ENCODE measurements at places on chromosomes 2 and 18. TPM values are rescaled to one million over a fixed set of nuclear protein-coding genes. Genes with fewer than 3 reads are reported as not detected.

- H3K27ac ChIP-seq, result no peak overlapping the region
- no peaks in the 10 kb centered on the region for H3K36me3 ChIP-seq
- H3K4me1 ChIP-seq, result no peaks in the 10 kb centered on the region
- no peak for DNase-seq
- no peak overlapping the region for H3K4me3 ChIP-seq
Measured at GRCh38 chr2:123463886-123464285, 561.2 kb upstream of the CNTNAP5 start.

GRCh38 chr2:197304556-197305011, 6.0 kb downstream of the ANKRD44 start:
- DNase-seq, result no peak
- no peaks in the 10 kb centered on the region for H3K27me3 ChIP-seq

DNA sequence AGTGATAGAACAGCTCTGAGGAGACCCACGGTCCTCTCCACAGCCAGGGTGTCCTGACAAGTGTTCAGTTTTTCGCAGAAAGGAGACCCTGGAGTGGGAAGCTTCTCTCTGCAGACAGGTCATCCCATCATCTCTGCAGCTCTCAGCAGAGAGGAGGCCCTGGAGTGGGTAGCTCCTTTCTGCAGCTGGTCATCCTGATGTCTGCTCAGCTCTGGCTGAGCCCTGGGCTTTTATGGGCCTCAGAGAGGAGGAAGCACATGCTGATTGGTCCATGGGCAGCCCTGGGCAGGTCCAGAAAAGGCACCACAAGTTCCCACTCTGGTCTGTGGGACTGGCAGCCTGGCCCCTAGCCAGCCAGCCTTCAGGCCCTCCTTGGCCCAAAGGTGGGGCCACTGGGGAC, 72.3 kb upstream of the ST3GAL5 start:
- no peak for DNase-seq
- no peaks in the 10 kb centered on the region for H3K27me3 ChIP-seq
- H3K27ac ChIP-seq, result no peak overlapping the region
- no peaks in the 10 kb centered on the region for H3K4me1 ChIP-seq
- H3K36me3 ChIP-seq, result no peaks in the 10 kb centered on the region

GRCh38 chr2:37232131-37232933, 874 bp downstream of the NDUFAF7 start:
- H3K36me3 ChIP-seq, result no peaks in the 10 kb centered on the region
- peaks cover 24% of the 10 kb centered on the region for H3K4me1 ChIP-seq
- peak overlapping the region; percentile 77 for H3K4me3 ChIP-seq
- DNase-seq, result peak; percentile 19

The RESP18 gene
- total RNA-seq, result not detected

GRCh38 chr18:59691996-59692395, 5.2 kb downstream of the CCBE1 start:
- H3K4me1 ChIP-seq, result peaks cover 4% of the 10 kb centered on the region
- no peaks in the 10 kb centered on the region for H3K36me3 ChIP-seq
- no peak overlapping the region for H3K4me3 ChIP-seq

- no peaks in the 10 kb centered on the region for H3K36me3 ChIP-seq
- DNase-seq, result no peak
- no peaks in the 10 kb centered on the region for H3K4me1 ChIP-seq
Measured at GRCh38 chr18:11541179-11541578, 68.2 kb upstream of the SLC35G4 start.

GRCh38 chr2:9950521-9951271, 797 bp upstream of the GRHL1 start:
- H3K4me3 ChIP-seq, result peak overlapping the region; percentile 76
- peak overlapping the region; percentile 67 for H3K27ac ChIP-seq
- peak; percentile 50 for DNase-seq

The GKN2 gene
- total RNA-seq, result not detected

DNA sequence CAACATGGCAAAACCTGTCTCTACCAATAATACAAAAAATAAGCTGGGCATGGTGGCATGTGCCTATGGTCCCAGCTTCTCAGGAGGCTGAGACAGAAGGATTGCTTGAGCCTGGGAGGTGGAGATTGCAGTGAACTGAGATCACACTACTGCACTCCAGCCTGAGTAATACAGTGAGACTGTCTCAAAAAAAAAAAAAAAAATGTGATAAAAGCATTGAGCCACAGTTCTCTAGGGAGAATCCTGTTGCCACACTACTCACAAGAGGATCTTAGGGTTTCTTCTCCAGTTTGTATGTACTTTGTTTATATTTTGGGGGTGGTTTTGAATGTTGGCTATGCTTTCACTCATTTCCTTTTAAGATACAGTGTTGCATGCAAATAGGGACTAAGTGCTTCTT, 62.0 kb downstream of the TMEM185B start:
- no peaks in the 10 kb centered on the region for H3K27me3 ChIP-seq
- no peak for DNase-seq
- no peak overlapping the region for H3K27ac ChIP-seq
- no peaks in the 10 kb centered on the region for H3K4me1 ChIP-seq
- no peaks in the 10 kb centered on the region for H3K36me3 ChIP-seq

DNA sequence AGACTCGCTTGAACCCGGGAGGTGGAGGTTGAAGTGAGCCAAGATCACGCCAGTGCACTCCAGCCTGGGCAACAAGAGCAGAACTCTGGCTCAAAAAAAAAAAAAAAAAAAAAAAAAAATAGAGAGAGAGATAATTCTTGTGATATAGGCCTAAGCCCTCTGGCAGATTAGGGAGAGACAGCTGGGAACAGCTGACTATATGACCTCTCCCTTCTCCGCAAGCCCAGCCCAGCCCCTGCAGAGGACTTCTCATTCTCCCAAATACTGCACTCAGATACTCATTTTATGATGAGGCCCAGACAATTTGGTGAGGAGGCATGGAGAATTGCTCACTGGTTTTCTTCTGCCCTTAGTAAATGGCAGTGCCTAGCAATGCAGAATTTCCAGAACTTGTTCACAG, 262.0 kb downstream of the HAUS1 start:
- no peak for DNase-seq
- H3K36me3 ChIP-seq, result no peaks in the 10 kb centered on the region
- H3K27me3 ChIP-seq, result no peaks in the 10 kb centered on the region

DNA sequence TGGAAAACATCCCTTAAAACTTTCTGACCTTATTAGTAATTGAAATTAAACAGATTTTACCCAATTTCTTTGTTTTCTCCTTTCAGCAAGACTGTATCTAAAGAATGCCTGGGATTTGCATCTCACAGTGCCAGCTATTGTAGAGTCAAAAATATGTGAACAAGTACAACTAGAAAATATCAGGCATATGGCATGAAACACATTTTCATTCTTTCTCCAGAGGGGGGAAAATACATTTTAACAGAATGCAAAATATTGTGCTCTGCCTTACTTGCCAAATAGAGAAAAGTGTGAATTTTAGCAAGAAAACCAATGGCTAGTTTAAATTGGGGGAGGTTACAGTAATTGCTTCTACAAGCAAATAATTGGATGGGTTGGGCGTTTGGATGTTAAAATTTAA, 366.6 kb upstream of the FIGN start:
- no peak for DNase-seq
- H3K4me1 ChIP-seq, result no peaks in the 10 kb centered on the region
- H3K27me3 ChIP-seq, result no peaks in the 10 kb centered on the region
- H3K36me3 ChIP-seq, result no peaks in the 10 kb centered on the region
- H3K27ac ChIP-seq, result no peak overlapping the region
- H3K4me3 ChIP-seq, result no peak overlapping the region

The ASB3 gene
- 7.6 TPM for total RNA-seq

DNA sequence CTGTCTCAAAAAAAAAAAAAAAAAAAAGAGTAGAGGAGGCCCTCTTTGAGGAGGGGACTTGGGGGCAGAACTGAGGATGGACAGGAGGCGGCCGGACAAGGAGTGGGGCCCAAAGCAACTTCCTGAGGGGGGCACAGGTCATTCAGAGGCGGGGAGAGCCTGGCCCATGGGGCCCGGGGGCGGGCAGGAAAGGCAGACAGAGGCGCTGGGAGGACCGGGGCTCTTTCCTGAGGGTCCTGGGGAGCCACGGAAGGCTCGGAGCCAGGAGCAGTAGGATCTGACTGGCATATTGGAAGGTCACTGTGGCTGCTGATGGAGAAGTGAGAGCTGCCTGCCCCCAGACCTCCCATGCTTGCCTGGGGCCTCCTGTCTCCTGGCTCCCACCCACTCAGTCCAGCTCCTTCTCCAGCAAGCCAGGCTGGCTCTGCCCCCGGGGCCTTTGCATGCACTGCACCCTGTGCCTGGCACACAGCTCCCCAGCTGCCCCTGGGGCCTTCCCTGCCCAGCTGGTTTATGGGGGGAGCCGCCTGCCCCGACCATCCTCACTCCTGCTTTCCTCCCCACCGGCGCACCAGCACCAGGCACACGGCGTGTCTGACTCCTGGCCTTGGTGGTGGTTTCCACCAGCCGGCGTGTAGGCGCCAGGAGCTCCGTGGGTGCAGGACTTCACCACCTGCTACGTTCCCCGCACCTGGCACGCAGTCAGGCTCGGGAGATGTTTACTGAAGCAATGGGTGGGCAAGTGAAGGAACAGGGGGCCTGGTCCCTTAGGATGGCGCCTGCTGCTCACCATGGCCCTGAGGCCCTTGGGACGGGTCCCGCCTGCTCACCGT, 5.6 kb downstream of the ESPNL start:
- H3K4me3 ChIP-seq, result no peak overlapping the region
- DNase-seq, result peak; percentile 6
- H3K27ac ChIP-seq, result no peak overlapping the region
- H3K4me1 ChIP-seq, result peaks cover 7% of the 10 kb centered on the region
- no peaks in the 10 kb centered on the region for H3K27me3 ChIP-seq
- no peaks in the 10 kb centered on the region for H3K36me3 ChIP-seq

DNA sequence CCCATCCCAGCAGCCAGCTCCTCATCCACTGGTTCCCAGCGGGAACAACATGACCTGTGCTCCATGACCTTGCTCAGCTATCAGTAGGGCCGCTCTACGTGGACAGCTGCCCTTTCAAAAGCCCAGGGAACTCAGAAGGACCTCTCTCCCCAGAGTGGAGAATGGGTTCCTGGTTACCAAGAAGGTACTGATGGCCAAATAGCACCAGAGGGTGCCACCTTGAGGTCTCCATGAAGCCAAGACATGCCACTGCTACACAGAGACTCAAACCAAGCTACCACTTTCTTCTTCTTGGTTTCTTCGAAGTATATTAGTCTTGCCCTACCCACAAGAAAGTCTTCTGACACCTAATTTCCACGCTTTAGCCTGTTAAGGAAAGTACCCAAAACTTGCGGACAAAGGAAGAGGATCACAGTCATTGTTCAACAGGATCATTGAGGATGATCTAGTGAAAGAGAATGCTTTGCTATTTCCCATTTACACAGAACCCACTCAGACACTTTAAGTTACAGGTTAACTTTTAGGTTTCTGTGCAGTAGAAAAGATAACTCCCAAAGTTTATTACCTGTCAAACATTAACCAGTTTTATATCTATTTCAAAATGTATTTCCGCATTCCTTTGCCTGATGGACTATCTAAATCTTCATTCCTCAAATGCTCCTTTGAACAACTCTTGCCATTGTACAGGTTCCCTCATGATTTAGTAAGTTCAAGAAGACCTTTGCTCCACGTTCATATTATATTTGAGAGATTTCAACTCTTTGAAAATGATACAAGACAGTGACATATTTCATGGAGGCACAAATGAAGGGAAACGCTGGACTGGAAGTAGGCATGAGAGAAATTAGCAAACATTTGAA, 102.2 kb downstream of the ALPK2 start:
- peaks cover 12% of the 10 kb centered on the region for H3K4me1 ChIP-seq
- no peaks in the 10 kb centered on the region for H3K27me3 ChIP-seq
- DNase-seq, result no peak
- no peaks in the 10 kb centered on the region for H3K36me3 ChIP-seq
- peak overlapping the region; percentile 59 for H3K27ac ChIP-seq

The CD8A gene
- total RNA-seq, result 0.95 TPM

GRCh38 chr2:149686136-149687051, 98.8 kb upstream of the MMADHC start:
- H3K36me3 ChIP-seq, result no peaks in the 10 kb centered on the region
- no peak overlapping the region for H3K27ac ChIP-seq
- H3K4me1 ChIP-seq, result no peaks in the 10 kb centered on the region
- DNase-seq, result no peak
- no peaks in the 10 kb centered on the region for H3K27me3 ChIP-seq
- H3K4me3 ChIP-seq, result no peak overlapping the region

DNA sequence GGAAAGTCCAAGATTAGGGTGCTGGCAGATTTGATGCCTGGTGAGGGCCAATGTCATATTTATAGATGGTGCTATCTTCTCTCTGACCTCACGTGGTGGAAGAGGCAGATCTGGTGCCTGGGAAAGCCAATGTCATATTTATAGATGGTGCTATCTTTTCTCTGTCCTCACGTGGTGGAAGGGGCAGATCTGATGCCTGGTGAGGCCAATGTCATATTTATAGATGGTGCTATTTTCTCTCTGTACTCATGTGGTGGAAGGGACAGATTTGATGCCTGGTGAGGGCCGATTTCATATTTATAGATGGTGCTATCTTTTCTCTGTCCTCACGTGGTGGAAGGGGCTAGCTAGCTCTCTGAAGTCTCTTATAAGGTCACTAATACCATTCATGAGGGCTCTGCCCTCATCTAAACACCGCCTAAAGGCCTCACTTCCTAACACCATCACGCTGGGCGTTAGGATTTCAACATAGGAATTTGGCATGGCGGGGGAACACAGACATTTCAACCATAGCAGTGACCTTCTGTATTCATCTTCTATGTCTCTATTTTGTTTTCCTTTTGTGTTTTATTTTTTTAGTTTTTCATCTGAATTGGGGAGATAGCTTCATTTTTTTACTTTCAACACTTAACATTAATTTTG, 278.4 kb downstream of the SPAG16 start:
- no peaks in the 10 kb centered on the region for H3K36me3 ChIP-seq
- H3K4me3 ChIP-seq, result no peak overlapping the region

The SERPINB5 gene
- total RNA-seq, result 1.4 TPM

DNA sequence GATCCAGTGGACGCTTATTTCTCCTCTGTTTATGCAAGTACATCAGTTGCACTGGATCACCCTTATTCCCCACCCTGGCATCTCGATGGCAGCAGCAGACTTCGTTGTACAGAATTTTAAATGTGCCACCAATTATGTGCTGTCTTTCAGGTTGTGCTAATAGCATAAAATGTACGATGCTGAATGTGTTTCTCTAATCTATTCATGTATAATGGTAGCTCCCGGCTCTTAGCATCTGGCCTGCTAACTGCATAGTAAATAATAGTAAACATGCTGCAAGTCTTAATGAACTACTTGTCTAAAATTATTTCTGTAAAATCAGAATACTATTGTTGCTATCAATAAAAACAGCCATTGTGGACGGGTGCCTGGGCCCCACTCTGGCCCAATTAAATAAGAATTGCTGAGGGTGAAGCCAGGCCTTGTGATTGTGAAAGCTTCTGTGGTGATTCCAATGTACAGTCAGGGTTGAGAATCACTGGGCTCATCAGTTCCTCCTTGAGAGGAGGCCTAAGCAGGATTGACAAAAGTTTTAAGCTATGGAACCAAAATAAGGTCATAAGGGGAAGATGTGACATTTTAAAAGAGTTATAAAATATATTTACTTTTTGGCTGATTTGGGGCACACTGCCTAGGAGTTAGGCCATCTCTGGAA, 14.4 kb upstream of the MYO3B start:
- H3K36me3 ChIP-seq, result no peaks in the 10 kb centered on the region
- no peak for DNase-seq
- no peaks in the 10 kb centered on the region for H3K4me1 ChIP-seq
- no peaks in the 10 kb centered on the region for H3K27me3 ChIP-seq
- H3K27ac ChIP-seq, result no peak overlapping the region

The CRYGB gene
- not detected for total RNA-seq

- peak overlapping the region; percentile 64 for H3K27ac ChIP-seq
- H3K36me3 ChIP-seq, result no peaks in the 10 kb centered on the region
- no peak overlapping the region for H3K4me3 ChIP-seq
- H3K27me3 ChIP-seq, result no peaks in the 10 kb centered on the region
- DNase-seq, result no peak
Measured at GRCh38 chr2:68833162-68833561, 38.0 kb downstream of the BMP10 start.

Measured in transverse colon (tissue), 4 donors.